Stimulated activated CD8-positive, alpha-beta memory T cell treated with anti-CD3 and anti-CD28 coated beads, Interleukin-4, amount 100 ng/mL, for 1 hour (primary cell): ENCODE measurements at places on chromosomes 11 and 22.

DNA sequence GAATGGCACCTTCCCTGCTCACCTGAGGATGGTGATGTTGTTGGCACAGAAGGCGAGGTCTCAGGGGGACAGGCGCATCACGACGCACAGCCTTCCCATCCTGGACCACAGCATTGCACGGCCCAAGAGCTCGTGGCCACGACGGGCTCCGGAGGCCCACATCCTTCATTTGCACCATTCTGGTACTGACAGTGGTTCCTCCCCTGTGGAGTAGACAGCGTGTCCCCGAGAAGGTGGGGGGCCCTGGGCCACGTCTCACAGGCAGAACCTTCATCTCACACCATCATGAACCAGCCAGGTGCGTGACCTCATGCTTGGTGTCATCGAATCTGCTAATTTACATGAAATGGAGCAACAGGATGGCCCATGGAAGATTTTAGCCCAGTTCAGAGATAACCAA lies 180.0 kb downstream of the CTTN start:
- DNase-seq, result no peak

GRCh38 chr11:79255965-79256364 lies 184.9 kb downstream of the TENM4 start:
- DNase-seq, result no peak

DNA sequence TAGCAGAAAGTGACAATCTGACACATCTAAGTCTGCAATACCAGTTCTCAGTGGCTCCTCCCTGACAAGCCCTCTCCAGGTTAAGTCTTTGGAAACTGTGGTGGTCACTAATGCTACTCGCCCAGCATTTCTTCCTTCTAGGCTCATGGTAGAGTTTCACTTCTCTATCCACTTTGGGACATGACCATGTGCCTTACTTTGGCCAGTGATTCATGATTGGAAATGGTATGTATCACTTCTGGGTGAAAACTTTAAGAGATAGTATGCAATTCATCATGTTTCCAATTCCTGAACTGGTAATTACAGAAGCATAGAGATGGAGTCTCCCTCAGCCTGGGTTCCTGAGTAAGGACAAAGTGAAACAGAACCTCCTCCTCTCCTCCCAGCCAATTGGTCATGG lies 151.5 kb upstream of the LMO1 start:
- DNase-seq, result no peak

GRCh38 chr11:75273411-75274391 lies 33.1 kb downstream of the TPBGL start:
- no peak for DNase-seq
